Activated CD4-positive, CD25-positive, alpha-beta regulatory T cell (primary cell): ENCODE measurements at places on chromosomes 6 and 20.

GRCh38 chr20:51950926-51951325 lies 148.6 kb upstream of the SALL4 start:
- DNase-seq: no peak

- DNase-seq: no peak
Measured at GRCh38 chr6:111276335-111276734, 189.0 kb downstream of the SLC16A10 start.

- DNase-seq: no peak
Measured at GRCh38 chr6:99017150-99017549, 69.4 kb upstream of the FBXL4 start.

DNA sequence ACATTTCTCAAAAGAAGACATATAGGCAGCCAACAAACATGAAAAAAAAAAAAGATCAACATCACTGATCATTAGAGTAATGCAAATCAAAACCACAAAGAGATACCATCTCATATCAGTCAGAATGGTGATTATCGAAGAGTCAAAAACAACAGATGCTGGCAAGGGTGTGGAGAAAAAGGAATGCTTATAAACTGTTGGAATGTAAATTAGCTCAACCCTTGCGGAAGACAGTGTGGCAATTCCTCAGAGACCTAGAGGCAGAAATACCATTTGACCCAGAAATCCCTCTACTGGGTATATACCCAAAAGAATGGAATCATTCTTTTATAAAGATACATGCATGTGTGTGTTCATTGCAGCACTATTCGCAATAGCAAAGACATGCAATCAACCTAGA lies 303.8 kb upstream of the THEMIS start:
- no peak for DNase-seq

DNA sequence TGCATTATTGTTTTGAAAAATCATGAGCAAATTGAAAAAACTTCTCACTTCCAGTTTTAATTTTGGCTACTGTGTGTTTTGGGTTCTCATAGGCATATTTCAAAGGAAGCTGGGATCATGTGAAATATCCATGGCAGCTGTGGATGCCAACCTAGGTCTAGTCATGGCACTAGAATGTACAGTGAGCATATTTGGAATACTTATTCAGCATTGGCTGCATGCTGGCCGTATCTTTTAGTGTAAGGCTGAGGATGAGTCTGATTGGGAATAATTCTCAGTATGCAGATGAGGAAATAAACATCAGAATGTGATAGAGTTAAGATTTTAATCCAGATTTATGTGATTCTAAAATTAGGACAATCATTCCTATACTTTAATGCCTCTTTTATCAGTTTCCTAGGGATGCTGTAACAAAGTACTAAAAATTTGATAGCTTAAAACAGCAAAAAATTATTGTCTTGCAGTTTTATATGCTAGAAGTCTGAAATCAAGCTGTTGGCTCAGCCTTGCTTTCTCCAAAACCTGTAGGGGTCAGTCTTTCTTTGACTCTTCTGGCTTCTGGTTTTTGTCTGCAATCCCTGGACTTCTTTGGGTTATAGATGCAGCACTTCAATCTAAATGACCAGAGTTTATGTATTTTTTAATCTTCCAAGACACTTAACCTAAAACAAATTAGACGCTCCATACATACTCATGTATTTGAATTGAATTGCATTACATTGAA lies 37.7 kb upstream of the DEFB112 start:
- DNase-seq: no peak
